ENCODE measurements at places on chromosomes 7 and 10.
A peak's percentile ranks its signal among the peaks of the same experiment; 100 is the strongest.

GRCh38 chr7:93884541-93884940 lies 6.0 kb downstream of the TFPI2 start:
- no peak for DNase-seq

DNA sequence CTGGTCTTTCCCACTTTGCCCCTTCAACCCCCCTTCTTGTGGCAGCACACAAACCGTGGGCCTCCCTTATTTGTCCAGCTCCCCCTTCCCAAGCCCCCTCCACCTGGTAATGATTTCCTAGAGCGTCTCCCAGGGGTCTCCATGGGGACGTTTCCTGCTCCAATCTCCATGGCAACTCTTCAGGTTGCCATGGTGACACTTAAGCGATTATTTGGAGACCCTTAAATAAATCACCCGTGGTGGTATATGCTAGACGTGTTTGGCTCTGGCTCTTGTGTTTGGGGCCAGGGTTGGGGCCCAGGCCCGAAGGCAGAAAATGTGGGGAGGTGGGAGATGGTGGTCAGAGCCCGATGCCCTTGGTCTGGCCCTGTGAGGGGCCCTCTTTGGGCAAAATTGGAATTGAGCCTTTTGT lies 41.1 kb upstream of the DLG5 start:
- no peak for DNase-seq

DNA sequence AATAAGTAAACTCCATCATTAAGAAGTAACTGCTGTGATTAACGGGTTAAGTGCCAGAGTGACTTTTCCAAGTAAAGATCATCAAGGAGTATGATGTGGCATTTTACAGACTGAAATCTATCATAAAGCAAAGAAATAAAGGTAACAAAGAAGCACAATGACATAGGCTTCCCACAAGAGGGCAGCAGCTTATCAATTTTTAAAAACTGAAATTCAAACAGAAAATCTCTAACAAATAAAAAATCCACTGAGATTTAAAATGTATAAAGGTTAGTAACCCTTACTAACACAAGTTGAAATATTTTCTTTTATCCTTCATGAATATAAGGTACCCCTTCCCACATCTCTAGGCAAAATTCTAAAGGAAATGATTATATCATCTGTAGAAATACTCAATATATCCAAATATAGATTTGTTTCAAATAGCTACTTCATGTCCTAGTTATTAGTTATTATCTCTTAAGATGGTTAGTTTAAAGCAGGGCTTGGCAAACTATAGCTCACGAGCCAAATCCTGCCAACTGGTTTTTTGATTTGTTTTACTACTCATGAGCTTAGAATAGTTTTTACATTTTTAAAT lies 29.2 kb downstream of the FAM3C start:
- no peak for DNase-seq

- DNase-seq = no peak
Measured at GRCh38 chr7:135971366-135971725, 5.8 kb downstream of the MTPN start.

GRCh38 chr7:87369216-87369615 lies 23.8 kb downstream of the CROT start:
- DNase-seq = no peak

- no peak for DNase-seq
Measured at GRCh38 chr7:121298831-121299239, 30.0 kb upstream of the WNT16 start.

GRCh38 chr7:106731646-106732444 lies 70.9 kb upstream of the CCDC71L start:
- no peak for DNase-seq

- DNase-seq = no peak
Measured at GRCh38 chr7:34165927-34166550, 260.7 kb downstream of the BMPER start.

DNA sequence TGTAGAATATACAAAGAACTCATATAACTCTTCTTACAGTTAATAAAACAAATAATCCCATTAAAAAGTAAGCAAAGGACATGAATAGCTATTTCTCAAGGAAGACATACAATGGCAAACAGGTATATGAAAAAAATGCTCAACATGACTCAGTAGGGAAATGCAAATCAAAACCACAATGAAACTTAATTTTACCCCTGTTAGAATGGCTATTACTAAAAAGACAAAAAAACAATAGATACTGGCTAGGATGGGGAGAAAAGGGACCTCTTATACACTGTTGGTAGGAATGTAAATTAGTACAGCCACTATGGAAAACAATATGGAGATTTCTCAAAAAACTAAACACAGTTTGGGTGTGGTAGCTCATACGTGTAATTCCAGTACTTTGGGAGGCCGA lies 37.8 kb downstream of the HERPUD2 start:
- no peak for DNase-seq

DNA sequence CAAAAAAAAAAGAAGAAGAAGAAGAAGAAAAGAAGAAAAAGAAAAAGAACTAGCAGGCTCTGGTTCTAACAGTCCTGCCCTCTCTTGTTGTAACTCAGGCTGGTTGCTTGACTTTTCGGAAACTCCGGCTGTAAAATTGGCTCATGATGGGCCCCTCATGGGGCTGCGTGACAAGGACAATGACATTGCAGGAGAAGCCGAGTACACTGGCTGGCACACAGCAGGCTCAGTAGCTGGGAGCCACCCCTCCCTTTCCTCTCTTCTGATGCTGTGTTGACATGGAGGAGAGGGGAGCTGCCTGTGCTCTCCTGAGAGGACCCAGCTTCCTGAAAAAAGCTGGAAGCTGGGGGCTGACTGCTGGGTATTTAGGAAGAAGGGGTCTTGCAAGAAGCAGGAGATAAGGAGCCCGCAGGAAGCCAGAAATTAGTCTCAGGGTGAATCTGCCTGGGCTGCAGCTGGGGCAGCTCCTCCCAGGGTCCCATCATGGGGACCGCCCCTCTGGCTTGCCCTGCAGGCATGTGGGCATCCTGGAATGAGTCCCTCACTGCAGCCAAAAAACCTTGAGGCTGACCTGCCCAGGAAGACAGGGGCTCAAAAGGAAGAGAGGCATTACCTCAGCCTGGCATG lies 14.6 kb upstream of the GPR26 start:
- no peak for DNase-seq

DNA sequence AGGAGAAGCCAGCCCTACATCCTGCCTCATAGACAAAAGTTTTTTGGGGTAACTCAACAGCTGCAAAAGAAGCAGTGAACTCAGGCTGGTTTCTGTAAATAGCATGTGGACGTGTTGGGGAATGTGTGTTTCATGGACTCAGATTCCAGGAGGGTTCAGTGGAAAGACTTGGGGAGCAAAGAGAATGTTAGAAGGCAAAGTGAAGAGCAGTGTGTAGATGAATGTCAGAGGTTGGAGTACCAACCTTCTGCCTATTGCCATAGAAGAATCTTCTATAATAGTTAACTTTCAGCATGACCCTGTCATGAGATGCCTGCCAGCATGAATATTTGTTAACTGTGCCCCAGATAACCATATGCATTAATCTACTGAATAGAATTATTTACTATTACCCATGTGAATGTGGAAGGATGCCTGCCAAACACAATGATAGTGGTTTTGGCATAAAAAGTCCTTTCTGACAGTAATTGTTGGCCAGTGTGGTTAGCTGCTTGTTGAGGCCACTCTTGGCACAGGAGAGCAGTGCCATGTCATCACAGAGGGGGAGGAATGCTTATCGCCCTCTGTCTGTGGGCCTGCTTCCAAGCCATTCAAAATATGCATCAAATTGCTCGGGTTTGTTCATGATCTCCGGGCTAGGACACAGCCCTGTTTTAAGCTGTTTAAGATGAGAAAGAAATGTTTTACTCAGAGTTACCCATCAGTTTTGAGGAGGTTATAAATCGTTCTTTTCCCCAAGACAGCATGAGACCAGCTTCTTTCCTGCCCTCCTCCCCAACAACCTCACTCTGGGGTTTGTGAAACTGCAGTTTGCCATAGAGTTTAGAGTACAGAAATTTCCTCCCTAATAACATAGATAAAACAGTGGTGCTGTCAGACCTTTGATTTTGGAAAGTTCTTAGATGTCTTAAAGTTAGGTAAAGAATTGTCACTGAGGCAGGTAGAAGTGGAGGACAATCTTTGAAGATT lies 165.3 kb downstream of the WNT2 start:
- DNase-seq = no peak

DNA sequence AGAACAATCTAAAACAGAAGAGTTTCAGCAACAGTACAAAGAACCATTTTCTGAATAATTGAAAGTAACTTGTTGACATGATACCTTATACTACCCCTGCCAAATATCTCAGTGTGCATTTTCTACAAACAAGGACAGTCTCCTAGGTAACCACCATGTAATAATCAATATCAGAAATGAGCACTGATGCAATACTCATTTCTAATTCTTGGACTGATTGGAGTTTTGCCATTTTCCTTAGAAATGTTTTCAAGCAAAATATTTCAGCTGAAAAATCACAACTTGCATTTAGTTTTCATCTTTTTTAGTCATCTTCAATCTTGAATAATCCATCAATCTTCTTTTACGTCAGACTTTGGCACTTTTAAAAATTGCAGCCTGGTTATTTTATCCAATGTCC lies 420.2 kb downstream of the CDC14C start:
- no peak for DNase-seq

DNA sequence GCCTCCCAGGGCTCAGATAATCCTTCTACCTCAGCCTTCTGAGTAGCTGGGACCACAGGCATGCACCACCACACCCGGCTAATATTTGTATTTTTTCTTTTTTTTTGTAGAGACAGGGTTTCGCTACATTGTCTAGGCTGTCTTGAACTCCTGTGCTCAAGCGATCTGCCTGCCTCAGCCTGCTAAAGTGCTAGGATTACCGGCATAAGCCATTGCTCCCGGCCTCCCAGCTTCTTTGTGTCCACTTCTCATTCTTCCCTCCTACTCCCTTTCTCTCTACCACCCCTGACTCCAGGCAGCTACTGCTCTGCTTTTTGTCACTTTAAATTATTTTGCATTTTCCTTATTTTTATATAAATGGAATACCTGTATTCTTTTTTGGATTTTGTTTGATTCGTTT lies 83.4 kb downstream of the PALS2 start:
- no peak for DNase-seq

GRCh38 chr7:40709062-40709964 lies 574.5 kb downstream of the SUGCT start:
- no peak for DNase-seq

- peak; percentile 25 for DNase-seq
Measured at GRCh38 chr10:86756511-86757112, at the start of gene BMPR1A. BMPR1A (plus strand) TSS chr10:86756619; CDS start chr10:86876019, 119,400 bp downstream.

DNA sequence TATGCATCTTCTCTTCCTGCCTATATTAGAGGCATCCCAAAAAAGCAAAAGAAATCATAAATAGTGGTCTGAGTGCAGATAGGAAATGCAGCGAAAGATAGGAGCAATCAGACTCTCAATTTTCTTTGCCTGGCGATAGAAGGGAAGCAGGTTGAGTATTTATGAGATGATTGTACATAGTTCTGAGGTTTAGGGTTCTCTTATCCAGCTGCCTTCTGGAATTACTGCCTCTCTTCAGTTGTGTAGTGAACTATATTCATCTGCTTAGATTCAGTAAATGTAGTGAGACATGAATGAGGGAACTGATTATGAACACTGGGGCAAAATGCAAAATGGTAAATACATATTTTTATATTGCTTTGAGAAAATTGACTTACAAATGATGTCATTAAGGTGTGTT lies 93.0 kb upstream of the CYP26C1 start:
- no peak for DNase-seq

- DNase-seq = no peak
Measured at GRCh38 chr7:25988640-25989039, 163.4 kb upstream of the NFE2L3 start.

GRCh38 chr7:17971411-17971810 lies 31.1 kb upstream of the SNX13 start:
- no peak for DNase-seq

GRCh38 chr7:45589061-45589460 lies 14.9 kb downstream of the ADCY1 start:
- DNase-seq = no peak

DNA sequence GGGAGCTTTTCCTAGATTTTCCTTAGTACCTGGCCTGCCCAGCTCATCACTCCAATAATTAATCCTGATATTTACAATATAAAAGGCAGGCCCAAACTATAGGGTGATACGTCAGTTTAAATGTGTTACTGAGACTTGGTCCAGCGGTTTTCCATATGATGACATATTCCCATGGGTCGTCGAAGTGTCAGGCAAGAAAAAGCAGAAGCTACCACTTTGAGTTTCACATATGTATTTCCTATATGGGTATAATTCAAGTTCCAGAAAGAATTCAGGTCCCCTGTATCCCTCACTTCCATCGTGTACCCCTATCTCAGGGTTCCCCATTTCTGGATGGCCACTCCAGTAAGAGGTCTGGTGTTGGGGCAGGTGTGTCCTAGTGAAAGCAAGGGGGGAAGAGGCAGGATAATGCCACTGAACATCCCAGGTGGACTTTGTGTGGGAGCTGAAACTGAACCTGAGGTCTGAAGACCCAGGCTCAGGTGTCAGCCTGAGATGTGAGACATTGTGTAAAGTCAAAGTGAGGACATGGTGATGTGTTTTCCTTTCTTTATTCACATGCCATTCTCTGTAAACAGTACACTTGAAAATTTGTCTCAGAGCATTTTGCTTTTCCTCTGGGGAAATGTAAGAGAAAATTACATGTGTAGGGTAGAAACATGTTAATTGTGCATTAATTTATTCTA lies 167.8 kb downstream of the PLXDC2 start:
- no peak for DNase-seq

GRCh38 chr7:147804032-147804431 lies 786.5 kb upstream of the C7orf33 start:
- no peak for DNase-seq

- no peak for DNase-seq
Measured at GRCh38 chr7:28977881-28978280, 19.8 kb upstream of the TRIL start.

DNA sequence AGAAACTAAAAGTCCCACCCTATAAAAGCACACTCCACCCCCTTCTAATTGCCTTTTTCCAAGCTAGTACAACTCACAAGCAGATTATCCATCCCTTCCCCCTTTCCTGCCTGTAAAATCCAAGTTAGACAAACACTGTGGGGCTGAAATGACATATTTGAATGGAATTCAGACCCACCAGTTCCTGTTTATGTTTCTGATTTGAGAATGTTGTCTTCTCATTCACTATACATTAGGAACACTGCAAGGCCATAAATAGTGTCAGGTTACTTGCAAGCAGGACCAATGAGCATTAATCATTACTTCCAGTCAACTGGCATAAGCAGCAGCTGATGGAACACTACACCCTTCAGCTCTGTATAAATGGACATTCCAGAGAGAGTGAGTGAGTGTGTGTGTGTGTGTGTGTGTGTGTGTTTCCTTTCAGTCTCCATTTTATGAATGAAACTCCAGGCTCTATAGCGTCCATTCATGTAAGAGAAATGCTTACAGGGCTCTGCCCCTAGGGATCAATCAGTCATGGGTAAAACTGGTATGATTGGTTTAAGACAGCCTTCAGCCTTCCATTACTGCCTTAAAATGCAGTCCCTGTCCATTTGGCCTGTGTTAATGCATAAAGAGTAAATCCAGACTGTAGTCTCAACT lies 69.3 kb downstream of the ETV1 start:
- no peak for DNase-seq

DNA sequence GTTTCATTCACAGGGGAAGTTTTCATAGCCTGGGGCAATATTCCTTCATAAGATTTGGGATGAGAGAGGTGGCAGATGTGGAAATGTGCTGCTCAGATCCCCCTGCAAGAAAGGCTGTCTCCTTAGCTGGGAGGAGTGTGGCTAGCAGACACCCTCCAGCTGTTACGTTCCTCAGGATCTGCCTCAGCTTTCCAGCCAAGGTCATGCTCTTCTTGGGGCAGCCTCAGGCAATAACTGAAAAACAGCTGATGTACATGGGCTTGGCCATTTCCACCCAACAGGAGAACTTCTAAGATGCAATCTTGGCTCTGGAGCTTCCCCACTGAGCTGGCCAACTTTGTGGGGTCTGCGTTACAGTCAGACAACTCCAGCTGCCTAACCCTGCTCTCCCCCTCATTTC lies 51.3 kb upstream of the SEPTIN7 start:
- DNase-seq = no peak

GRCh38 chr7:137772316-137772715 lies 74.5 kb downstream of the DGKI start:
- DNase-seq = no peak
